ENCODE measurements at places on chromosomes 5 and 9. TPM values are rescaled to one million over a fixed set of nuclear protein-coding genes. Genes with fewer than 3 reads are reported as not detected.

GRCh38 chr5:90803876-90804275 is 245.3 kb downstream of the ADGRV1 start:
- DNase-seq, result no peak

- no peak for DNase-seq
Observed at GRCh38 chr9:101566904-101567724, 27.7 kb downstream of the PPP3R2 start.

GRCh38 chr9:6938447-6938846 is 180.7 kb downstream of the KDM4C start:
- no peak for DNase-seq

- DNase-seq, result no peak
Observed at GRCh38 chr5:125491986-125492492, 745.6 kb upstream of the ZNF608 start.

C5 gene
- total RNA-seq, result 3.7 TPM

DNA sequence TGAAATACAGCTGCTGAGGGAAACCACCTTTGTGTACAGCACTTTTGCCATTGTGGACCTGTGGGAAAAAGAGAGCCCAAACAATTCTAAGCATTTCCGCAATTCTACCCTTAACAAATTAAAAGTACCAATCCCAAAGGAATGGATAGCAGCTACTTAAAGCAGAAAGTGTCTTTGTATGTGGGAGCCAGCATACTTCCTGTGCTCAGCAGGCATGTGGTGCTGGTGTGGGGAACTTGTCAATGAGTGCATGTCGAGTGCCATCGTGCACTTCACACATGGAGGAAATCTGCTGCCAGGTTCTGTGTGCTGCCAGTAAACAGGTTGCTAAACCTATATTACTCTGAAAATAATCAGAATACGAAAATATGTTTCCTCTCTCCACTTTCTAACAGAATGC is 399.0 kb downstream of the LRRC70 start:
- DNase-seq, result no peak
